ENCODE measurements at places on chromosomes 13 and 19.

DNA sequence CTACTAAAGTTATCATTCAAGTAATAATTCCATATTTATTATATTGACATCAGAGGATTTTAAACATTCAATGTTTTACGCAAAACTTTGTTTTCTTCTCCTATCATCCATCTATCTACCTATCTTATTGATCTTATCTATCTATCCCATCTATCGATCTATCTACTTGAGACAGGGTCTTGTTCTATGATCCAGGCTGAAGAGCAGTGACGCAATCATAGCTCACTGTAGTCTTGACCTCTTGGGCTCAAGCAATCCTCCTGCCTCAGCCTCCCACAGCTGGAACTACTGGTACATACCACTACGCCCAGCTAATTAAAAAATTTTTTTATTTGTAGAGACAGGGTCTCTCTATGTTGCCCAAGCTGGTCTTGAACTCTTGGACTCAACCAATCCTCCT lies 27.4 kb downstream of the ZC3H13 start:
- DNase-seq: no peak

- no peak for DNase-seq
Observed at GRCh38 chr13:41565846-41566245, 108.5 kb downstream of the RGCC start.

GRCh38 chr13:99986741-99987140 lies 5.2 kb downstream of the ZIC2 start:
- no peak for DNase-seq

GRCh38 chr13:110498327-110498726 lies 63.2 kb downstream of the RAB20 start:
- no peak for DNase-seq

DNA sequence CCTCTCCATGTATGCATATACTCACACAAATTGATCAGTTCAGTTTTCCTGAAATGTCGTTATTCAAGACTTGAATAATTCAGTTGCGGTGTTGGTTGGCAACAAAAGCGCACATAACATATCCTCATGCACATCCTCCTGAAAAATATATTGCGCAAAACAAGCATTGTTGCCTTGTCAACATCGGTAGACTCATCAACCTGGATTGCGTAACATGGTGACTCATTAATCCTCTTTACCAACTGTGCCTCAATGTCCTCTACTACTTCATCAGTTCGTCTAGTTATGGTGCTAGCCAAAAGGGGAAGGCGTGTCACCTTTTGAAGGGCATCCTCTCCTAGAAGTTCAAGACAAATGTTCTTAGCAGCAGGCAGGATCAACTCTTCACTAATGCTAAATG lies 357.7 kb downstream of the LMO7 start:
- no peak for DNase-seq

DNA sequence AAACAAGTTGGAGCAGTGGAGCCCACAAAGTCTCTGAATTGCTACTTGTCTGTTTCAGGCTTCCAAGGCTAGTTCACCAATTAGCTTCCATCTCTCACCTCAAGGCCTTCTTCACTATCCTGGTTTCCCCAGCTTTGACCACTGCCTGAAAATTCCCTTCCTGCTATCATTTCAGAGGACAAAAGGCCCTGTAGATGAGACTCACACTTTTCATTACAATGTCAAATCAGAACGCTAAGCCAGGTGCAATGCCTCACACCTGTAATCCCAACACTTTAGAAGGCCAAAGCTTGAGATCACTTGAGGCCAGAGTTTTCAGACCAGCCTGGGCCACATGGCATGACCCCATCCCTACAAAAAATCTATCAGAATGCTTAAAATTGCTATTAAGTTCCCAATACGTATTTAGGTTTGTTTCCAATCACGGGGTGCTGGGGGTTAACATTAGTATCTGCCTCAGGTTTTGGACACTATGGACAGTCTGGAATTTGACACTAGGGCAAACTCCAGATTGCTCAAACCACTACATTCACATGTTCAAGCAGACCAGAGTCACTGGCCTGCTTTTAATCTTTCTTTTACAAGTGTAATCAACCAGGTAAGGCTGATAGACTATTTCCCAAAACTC lies 5.5 kb downstream of the TPT1 start:
- DNase-seq: no peak
